ENCODE measurements at places on chromosomes 4 and X.

- no peak for DNase-seq
Measured at GRCh38 chr4:119664168-119664907, 35.7 kb upstream of the PDE5A start.

- DNase-seq, result no peak
Measured at GRCh38 chrX:98795636-98796035, 1614.4 kb downstream of the PCDH19 start.

- DNase-seq, result no peak
Measured at GRCh38 chrX:57933321-57933720, 23.1 kb upstream of the ZXDA start.

DNA sequence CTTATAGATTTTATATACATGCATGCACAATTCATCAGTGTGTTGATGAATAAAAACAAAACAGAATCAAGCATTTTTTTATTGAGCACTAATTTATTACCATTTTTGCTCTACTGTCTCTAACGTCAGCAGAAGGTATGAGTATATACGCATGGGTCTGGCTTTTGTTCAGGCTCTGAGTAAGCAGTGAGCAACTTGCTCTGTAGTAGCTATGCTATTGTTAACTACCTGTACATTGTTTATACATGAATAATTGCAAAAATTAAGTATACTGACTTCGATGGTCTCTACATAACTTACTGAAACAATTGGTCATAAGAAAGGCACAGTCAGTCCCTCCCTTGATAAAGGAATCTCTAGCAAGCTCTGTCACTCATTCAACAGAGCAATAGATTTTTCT is 122.9 kb downstream of the RS1 start:
- no peak for DNase-seq

- DNase-seq, result no peak
Measured at GRCh38 chr4:27702730-27703431, 842.2 kb downstream of the STIM2 start.

DNA sequence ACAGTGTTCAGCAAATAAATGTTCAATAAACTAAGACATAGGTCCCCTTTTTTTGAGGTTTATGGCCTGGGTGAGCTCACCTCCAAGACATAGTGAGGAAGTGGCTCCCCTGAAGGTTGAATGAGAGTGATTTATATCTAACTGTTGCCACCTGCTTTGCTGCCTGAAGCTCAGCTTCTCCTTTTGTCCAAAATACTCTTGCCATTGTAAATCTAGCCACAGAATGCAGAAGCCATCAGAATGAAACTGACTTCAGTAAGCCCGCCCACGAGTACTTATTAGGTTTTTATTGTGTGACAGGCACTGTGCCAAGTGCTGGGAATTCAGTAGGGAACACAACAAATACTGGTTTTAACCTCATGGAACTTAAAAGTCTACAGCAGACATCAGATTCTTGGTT is 18.0 kb downstream of the SPINK2 start:
- no peak for DNase-seq

GRCh38 chrX:129721414-129721813 is 17.4 kb upstream of the XPNPEP2 start:
- no peak for DNase-seq
